Activated CD8-positive, alpha-beta memory T cell treated with anti-CD3 and anti-CD28 coated beads for 1 hour (primary cell): ENCODE measurements at places on chromosomes 11 and 22.
A peak's percentile ranks its signal among the peaks of the same experiment; 100 is the strongest.

DNA sequence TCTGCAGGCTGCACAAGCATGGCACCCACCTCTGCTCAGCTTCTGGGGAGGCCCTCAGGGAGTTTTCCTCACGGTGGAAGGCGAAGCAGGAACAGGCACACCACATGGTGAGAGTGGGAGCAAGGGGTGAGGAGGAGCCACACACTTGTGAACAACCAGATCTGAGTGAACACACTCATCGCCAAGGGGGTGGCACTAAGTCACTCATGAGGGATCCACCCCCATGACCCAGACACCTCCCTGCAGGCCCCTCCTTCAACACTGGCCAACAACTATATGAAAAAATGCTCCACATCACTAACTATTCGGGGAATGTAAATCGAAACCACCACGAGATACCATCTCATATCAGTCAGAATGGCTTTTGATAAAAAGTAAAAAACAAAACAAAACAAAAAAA is 722 bp upstream of the KRTAP5-2 start:
- DNase-seq, result no peak

GRCh38 chr11:63556404-63557013 is 6.7 kb downstream of the PLAAT2 start:
- DNase-seq, result no peak

- DNase-seq, result peak; percentile 27
Measured at GRCh38 chr22:26671317-26672059, 14.1 kb downstream of the MIAT start.

- DNase-seq, result no peak
Measured at GRCh38 chr11:46223252-46223513, 54.3 kb upstream of the CREB3L1 start.

- DNase-seq, result no peak
Measured at GRCh38 chr11:70671611-70672010, 273.3 kb downstream of the CTTN start.
